ENCODE measurements at places on chromosomes 3 and 15.

DNA sequence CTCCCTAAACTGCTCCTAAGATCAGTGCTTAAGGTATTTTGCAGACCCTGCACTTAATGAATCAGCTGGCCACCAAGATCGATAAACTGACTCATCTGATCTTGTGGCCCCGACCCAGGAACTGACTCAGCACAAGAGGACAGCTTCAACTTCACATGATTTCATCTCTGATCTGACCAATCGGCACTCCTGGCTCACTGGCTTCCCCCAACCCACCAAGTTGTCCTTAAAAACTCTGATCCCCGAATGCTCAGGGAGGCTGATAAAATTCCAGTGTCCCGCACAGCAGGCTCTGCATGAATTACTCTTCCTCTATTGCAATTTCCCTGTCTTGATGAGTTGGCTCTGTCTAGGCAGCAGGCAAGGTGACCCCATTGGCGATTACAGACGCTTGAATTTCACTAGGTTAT, 13.5 kb downstream of the HTR3E start:
- no peak for DNase-seq

DNA sequence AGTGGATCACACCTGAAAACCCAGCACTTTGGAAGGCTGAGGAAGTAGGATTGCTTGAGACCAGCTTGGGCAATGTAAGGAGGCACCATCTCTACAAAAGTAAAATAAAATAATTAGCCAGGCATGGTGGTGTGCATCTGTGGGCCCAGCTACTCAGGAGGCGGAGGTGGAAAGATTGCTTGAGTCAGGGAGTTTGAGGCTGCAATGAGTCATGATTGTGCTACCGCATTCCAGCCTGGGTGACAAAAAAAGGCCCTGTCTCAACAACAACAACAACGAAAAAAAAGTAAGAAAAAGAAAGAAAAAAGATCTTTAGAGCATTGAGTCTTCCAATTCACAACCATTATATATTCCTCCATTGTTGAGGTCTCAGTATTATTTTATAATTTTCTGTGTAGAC, 192.4 kb upstream of the DPH6 start:
- no peak for DNase-seq

DNA sequence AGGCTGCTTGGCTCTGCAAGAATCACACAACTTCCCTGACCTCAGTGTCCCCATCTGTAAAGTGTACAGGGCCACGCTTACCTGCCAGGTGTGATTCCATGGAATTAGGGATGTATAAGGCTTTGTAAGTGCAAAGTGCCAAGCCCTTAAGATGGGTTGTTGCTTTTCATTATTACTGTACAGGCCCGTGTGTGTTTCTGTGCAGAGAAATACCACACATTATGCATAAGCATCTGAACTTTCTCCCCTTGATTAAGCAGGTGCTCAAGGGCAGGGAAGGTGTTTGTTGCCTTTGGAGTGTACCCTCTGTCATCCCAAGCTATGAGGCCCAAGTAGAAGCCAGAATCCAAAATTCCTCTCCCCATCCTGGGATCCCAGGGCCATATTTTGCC, 13.6 kb upstream of the HRH1 start:
- DNase-seq, result no peak

- DNase-seq, result no peak
Observed at GRCh38 chr3:137962251-137962650, 47.7 kb upstream of the CLDN18 start.

GRCh38 chr15:90113166-90113565, 10.9 kb upstream of the IDH2 start:
- no peak for DNase-seq

DNA sequence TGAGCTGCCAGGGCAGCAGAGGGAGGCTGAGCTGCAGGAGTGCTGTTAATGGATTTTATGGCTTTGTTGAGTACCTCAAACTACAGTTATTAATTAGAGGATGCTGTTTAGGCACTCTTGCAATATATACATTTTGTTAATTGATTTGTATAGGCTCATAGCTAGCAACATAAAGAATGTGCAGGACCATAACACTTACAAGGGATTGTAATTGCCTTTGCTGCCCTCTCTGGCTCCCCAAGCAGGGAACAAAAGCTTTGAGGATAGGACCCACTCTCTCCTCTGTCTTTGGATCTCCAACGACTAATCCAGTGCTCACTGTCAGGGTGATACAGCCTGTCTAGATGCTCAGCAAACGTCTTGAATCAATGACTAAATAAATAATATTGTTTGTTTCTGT, 1.2 kb upstream of the CLSTN2 start:
- no peak for DNase-seq

GRCh38 chr3:101850246-101851051, 1.1 kb downstream of the NFKBIZ start:
- DNase-seq, result peak; percentile 39

DNA sequence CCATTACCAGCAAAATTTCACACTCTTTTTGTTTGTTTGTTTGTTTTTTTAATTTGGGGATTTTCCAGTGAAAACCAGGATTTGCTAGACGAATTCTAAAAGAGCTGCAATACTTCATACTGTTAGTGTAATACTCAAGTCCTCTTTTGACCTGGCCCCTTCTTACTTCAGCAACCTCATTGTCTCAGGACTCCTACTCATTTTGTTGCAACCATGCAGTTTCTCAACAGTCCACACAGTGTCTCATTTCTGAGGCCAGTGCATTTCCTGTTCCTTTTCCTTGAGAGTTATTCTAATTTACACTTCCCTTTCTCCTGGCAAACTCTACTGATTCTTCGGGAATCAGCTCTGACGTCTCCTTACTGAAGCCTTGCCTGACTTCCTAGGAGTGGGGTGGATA, 35.6 kb downstream of the NSUN3 start:
- no peak for DNase-seq

- no peak for DNase-seq
Observed at GRCh38 chr3:152039887-152040286, 166.4 kb downstream of the SUCNR1 start.

GRCh38 chr15:89628301-89628700, 27.0 kb downstream of the KIF7 start:
- DNase-seq, result no peak
